ENCODE measurements at places on chromosomes 1 and 21. TPM values are rescaled to one million over a fixed set of nuclear protein-coding genes. Genes with fewer than 3 reads are reported as not detected.

- no peak within 1 kb of the TSS for H3K27ac ChIP-seq
- H3K4me1 ChIP-seq, result peaks cover 15% of the 10 kb centered on the region
- H3K4me3 ChIP-seq, result peak within 1 kb of the TSS; percentile 38
- H3K36me3 ChIP-seq, result no peaks in the 10 kb centered on the region
- DNase-seq, result peak; percentile 27
These were observed at the start of gene GPR137B for GRCh38 chr1:236142253-236143103. Gene GPR137B, plus strand, starts transcription at chr1:236142539. Its CDS starts 84 bp downstream, at chr1:236142623.

MMP23B gene
- polyA plus RNA-seq, result 0.80 TPM

DNA sequence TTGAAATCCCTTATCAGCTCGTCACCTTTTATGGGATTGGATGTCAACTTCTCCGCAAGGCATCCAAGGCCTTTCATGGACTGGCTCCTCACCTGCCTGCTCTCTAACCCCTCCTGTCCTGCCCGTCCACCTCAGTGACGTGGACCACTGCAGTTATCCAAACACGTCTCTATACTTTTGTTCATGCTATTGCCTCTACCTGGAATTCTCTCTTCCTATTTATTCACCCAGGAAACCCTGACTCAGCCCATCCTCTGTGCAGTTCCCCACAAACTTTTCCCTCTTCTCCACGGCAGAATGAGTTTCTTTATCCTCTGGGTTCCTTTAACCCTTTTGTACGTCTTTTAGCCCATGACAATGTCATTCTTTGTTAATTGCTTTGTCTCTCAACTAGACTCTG, 5.1 kb upstream of the UTP25 start:
- H3K4me3 ChIP-seq, result no peak overlapping the region
- no peaks in the 10 kb centered on the region for H3K4me1 ChIP-seq
- DNase-seq, result no peak
- no peaks in the 10 kb centered on the region for H3K36me3 ChIP-seq
- no peak overlapping the region for H3K27ac ChIP-seq

SPATA46 gene
- polyA plus RNA-seq, result not detected

GRCh38 chr21:20040768-20041167, 957.4 kb upstream of the NCAM2 start:
- H3K27me3 ChIP-seq, result no peaks in the 10 kb centered on the region
- H3K27ac ChIP-seq, result no peak overlapping the region
- no peak overlapping the region for H3K4me3 ChIP-seq
- H3K36me3 ChIP-seq, result no peaks in the 10 kb centered on the region
